ENCODE measurements at places on chromosomes 6 and 20. TPM values are rescaled to one million over a fixed set of nuclear protein-coding genes. Genes with fewer than 3 reads are reported as not detected.
A peak's percentile ranks its signal among the peaks of the same experiment; 100 is the strongest.

DNA sequence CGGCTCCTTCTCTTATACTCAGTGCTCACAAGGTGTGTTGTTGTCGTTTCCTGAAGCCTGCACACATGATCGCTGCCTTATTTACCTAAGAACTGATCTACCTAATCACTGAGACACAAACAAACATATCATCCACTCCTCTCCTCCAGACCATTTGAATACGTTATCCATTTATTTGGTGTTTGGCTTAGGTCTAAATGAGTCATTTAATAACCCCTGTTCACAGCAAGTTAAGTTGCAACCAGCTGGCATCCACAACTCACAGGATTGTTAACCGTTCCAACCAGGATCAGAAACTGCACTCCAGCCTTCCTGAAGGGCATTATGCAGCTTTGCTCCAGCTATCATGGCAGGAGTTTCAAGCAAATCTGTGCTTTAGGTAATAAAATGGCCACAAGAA lies 511.1 kb upstream of the MAP3K7 start:
- peak; percentile 21 for DNase-seq

GRCh38 chr6:161547617-161548016 lies 273.8 kb upstream of the AGPAT4 start:
- peak; percentile 40 for DNase-seq

Gene PDYN
- polyA plus RNA-seq = not detected

GRCh38 chr20:47137231-47137870 lies 219.1 kb downstream of the ZMYND8 start:
- DNase-seq = no peak

DNA sequence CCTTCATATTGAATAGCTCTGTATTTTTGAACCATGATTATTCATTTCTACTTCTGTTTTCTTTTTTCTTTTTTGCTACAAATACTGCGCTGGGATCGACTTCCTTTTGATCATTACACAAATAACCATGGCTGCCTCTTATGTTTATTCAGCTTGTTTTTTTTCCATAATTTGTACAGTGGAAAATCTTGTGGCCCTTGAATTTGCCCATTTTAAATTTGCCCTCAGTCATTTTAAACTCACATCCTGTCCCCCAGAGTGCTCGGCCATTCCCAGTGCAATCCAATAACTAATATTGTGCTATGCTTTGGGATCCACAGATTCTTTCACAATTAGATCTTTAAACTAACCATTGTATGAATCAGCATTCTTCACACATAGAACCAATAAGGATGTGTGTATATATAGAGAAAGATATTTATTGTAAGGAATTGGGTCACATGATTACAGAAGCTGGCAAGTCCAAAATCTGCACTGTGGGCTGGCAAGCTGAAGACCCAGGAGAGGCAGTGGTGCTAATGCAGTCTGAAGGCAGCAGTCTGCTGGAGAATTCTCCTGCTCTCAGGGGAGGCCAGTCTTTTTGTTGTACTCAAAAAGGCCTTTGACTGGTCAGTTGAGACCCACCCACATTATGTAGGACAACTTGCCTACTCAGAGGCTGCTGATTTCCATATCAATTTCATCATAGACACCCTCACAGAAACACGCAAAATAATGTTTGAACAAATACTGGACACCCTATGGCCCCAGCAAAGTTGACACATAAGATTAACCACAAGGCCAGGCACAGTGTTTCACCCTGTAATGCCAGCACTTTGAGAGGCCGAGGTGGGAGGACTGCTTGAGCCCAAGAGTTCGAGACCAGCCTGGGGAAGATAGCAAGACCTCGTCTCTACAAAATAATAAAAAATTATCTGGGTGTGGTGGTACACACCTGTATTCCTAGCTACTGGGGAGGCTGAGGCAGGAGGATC lies 147.1 kb downstream of the MTHFD1L start:
- no peak for DNase-seq

GRCh38 chr20:4797275-4797674 lies 75.6 kb downstream of the PRND start:
- no peak for DNase-seq

DNA sequence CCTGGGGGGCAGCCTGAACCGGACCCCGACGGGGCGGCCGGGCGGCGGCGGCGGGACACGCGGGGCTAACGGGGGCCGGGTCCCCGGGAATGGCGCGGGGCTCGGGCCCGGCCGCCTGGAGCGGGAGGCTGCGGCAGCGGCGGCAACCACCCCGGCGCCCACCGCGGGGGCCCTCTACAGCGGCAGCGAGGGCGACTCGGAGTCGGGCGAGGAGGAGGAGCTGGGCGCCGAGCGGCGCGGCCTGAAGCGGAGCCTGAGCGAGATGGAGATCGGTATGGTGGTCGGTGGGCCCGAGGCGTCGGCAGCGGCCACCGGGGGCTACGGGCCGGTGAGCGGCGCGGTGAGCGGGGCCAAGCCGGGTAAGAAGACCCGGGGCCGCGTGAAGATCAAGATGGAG lies 636 bp downstream of the SRF start:
- no peak for DNase-seq

- no peak for DNase-seq
Observed at GRCh38 chr6:68127074-68127473, 508.0 kb upstream of the ADGRB3 start.

Gene CD109
- 2.3 TPM for polyA plus RNA-seq

Gene STK38
- 16.7 TPM for polyA plus RNA-seq

All from lung (tissue), 17 donors.